IMR-90 (cell line): ENCODE measurements at places on chromosomes 3 and 15. TPM values are rescaled to one million over a fixed set of nuclear protein-coding genes. Genes with fewer than 3 reads are reported as not detected.

RARB gene
- total RNA-seq, result 1.4 TPM in 2 replicates

GOLGA8O gene
- total RNA-seq, result 0.36 and 0.56 TPM in 2 replicates

C3orf49 gene
- not detected in 2 replicates for total RNA-seq

MYRIP gene
- not detected in 2 replicates for total RNA-seq

KIF15 gene
- 8.4 and 10.8 TPM in 2 replicates for total RNA-seq
